Activated naive CD4-positive, alpha-beta T cell treated with anti-CD3 and anti-CD28 coated beads for 36 hours (primary cell): ENCODE measurements at places on chromosomes 7 and 10. TPM values are rescaled to one million over a fixed set of nuclear protein-coding genes. Genes with fewer than 3 reads are reported as not detected.

GRCh38 chr10:127872011-127872761, 20.6 kb downstream of the CLRN3 start:
- no peak overlapping the region for H3K27ac ChIP-seq
- no peaks in the 10 kb centered on the region for H3K4me1 ChIP-seq
- no peaks in the 10 kb centered on the region for H3K36me3 ChIP-seq
- no peak overlapping the region for H3K4me3 ChIP-seq

GRCh38 chr10:27620430-27621397, 116.6 kb downstream of the RAB18 start:
- no peaks in the 10 kb centered on the region for H3K4me1 ChIP-seq
- no peak overlapping the region for H3K4me3 ChIP-seq
- no peaks in the 10 kb centered on the region for H3K36me3 ChIP-seq
- no peak overlapping the region for H3K27ac ChIP-seq
- no peak for DNase-seq

DNA sequence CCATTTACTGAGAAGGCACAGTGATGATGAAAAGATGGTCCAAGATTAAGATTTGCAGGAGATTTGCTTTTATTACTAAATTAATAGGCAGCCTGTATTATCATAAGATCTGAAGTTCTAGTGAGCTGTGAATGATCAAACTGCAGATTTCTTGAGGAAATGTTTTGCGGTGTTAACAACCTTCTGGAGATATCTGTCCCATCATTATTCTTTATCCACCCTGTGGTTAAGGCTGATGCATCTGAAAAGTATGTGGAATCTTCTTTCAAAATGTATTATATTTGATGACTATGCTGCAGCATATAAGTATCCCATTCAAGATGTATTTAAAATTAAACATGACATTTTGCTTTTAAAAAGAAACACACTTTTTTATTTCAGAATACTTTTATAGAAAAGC, 150.3 kb downstream of the POLR1F start:
- H3K4me3 ChIP-seq = no peak overlapping the region
- no peak for DNase-seq
- no peaks in the 10 kb centered on the region for H3K4me1 ChIP-seq
- no peak overlapping the region for H3K27ac ChIP-seq

DNA sequence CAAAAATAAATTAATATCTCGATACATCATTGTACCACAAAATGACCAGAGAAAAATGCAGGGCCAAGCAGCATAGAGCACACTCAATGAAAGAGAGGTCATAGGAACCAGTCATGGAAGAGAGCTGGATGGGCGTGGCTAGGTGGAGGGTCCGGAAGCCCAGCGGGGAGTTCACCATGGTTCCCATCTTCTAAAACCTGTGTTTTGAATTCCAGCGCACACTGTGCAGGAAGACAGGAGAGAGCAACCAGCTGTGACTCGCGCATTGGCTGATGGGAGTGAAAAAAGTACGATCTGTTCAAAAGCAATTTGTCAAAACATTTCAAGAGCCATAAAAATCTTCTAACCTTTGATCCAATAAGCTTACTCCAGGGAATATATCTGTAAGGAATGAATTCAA, 125.2 kb upstream of the NANOS1 start:
- no peak overlapping the region for H3K27ac ChIP-seq
- peaks cover 4% of the 10 kb centered on the region for H3K27me3 ChIP-seq
- no peaks in the 10 kb centered on the region for H3K36me3 ChIP-seq
- H3K4me1 ChIP-seq = no peaks in the 10 kb centered on the region

DNA sequence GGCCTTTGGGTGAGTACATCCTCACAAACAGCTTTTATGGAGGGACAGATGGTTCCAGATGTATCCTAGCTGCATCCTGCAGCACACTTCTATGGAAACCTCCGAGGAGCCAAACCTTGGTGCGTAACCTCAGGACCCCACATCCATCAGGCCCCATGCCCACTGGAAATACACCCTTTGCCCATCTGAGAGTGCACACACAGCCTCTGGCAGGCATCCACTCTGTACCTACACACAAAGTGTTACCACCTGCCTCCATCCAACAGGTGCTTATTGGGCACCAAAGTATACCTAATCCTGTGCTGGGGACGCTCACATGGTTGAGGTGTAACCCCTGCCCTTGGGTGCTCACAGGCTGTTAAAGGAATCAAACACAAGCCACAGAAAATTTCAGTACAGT, 117.9 kb downstream of the ADCY1 start:
- no peaks in the 10 kb centered on the region for H3K4me1 ChIP-seq
- H3K27ac ChIP-seq = no peak overlapping the region
- no peaks in the 10 kb centered on the region for H3K27me3 ChIP-seq
- no peak for DNase-seq
- no peaks in the 10 kb centered on the region for H3K36me3 ChIP-seq
- no peak overlapping the region for H3K4me3 ChIP-seq

- H3K27me3 ChIP-seq = no peaks in the 10 kb centered on the region
- H3K27ac ChIP-seq = peak within 1 kb of the TSS; percentile 55
- no peaks in the 10 kb centered on the region for H3K36me3 ChIP-seq
- no peak for DNase-seq
- peaks cover 15% of the 10 kb centered on the region for H3K4me1 ChIP-seq
Observed at GRCh38 chr7:99272476-99273045, at the start of gene MYH16. Gene MYH16, plus strand, starts transcription at chr7:99272839.

- DNase-seq = no peak
- H3K4me1 ChIP-seq = no peaks in the 10 kb centered on the region
- no peaks in the 10 kb centered on the region for H3K27me3 ChIP-seq
- H3K27ac ChIP-seq = no peak overlapping the region
Observed at GRCh38 chr10:57320416-57320815, 947.3 kb downstream of the IPMK start.

- no peaks in the 10 kb centered on the region for H3K4me1 ChIP-seq
- no peaks in the 10 kb centered on the region for H3K36me3 ChIP-seq
- no peak for DNase-seq
- H3K27ac ChIP-seq = no peak overlapping the region
Observed at GRCh38 chr7:115559877-115560276, 470.7 kb downstream of the TFEC start.

- H3K4me3 ChIP-seq = no peak overlapping the region
- DNase-seq = no peak
- no peaks in the 10 kb centered on the region for H3K27me3 ChIP-seq
- H3K27ac ChIP-seq = no peak overlapping the region
- H3K36me3 ChIP-seq = no peaks in the 10 kb centered on the region
- no peaks in the 10 kb centered on the region for H3K4me1 ChIP-seq
Observed at GRCh38 chr7:154296443-154296842, 244.2 kb downstream of the DPP6 start.

DNA sequence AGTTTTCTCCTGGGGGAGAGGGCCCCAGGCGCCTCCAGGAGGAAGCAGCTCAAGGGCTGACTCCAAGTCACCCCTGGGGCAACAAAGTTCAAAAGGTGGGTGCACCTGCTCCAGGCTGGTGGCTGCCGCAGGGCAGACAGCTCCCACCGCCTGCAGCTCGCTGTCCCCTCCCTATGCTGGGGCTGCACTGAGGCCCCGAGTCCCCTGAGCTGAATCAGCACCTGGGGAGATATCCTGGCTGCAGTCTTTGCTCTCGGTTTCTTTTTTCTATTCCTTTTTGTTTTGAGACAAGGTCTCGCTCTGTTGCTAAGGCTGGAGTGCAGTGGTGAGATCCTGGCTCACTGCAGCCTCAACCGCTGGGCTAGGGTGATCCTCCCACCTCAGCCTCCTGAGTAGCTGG, 183.4 kb downstream of the DNAJB6 start:
- no peaks in the 10 kb centered on the region for H3K27me3 ChIP-seq
- no peak for DNase-seq
- H3K4me1 ChIP-seq = no peaks in the 10 kb centered on the region
- no peak overlapping the region for H3K27ac ChIP-seq
- no peaks in the 10 kb centered on the region for H3K36me3 ChIP-seq

GRCh38 chr7:22182149-22182548, 174.8 kb downstream of the RAPGEF5 start:
- no peak for DNase-seq
- H3K4me1 ChIP-seq = no peaks in the 10 kb centered on the region
- H3K27me3 ChIP-seq = peaks cover 28% of the 10 kb centered on the region
- no peak overlapping the region for H3K4me3 ChIP-seq
- no peak overlapping the region for H3K27ac ChIP-seq

DNA sequence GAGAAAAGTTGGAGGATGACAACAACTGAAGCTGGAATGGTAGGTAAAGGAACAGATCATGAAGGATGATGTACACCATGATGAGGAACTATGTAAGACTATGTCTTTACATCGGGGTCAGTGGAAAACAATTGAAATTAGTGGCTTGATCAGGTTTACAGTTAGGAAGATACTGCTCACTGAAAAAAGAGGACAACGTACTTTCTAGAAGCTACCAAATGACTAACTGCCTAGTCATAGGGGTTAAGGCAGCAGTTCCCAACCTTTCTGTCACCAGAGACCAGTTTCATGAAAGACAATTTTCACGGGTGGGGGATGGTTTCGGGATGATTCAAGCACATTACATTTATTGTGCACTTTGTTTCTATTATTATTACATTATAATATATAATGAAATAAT, 91.6 kb upstream of the ANKRD1 start:
- no peak overlapping the region for H3K4me3 ChIP-seq
- no peak overlapping the region for H3K27ac ChIP-seq
- no peak for DNase-seq
- H3K4me1 ChIP-seq = peaks cover 7% of the 10 kb centered on the region
- no peaks in the 10 kb centered on the region for H3K36me3 ChIP-seq
- H3K27me3 ChIP-seq = peaks cover 3% of the 10 kb centered on the region

DNA sequence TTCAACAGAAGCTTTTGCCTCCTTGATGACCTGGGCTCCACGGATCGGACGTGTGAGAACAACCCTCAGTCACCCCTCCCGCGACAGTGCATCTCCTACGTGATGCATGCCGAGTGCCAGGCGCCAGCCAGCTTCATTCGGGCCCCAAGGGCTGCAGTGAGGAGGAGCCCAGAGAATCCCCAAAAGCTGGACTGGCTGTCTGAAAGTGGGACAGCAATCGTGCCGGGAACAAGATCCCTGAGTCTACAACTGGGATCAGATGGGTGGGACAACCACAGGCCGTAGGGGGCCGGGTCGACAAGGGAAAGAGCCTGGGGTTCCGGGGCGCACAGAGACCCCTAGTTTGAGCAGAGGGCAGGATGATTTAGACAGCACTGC, 27.2 kb downstream of the EBF3 start:
- peaks cover 6% of the 10 kb centered on the region for H3K27me3 ChIP-seq
- H3K4me3 ChIP-seq = no peak overlapping the region
- no peaks in the 10 kb centered on the region for H3K4me1 ChIP-seq
- no peak for DNase-seq
- H3K27ac ChIP-seq = no peak overlapping the region

DNA sequence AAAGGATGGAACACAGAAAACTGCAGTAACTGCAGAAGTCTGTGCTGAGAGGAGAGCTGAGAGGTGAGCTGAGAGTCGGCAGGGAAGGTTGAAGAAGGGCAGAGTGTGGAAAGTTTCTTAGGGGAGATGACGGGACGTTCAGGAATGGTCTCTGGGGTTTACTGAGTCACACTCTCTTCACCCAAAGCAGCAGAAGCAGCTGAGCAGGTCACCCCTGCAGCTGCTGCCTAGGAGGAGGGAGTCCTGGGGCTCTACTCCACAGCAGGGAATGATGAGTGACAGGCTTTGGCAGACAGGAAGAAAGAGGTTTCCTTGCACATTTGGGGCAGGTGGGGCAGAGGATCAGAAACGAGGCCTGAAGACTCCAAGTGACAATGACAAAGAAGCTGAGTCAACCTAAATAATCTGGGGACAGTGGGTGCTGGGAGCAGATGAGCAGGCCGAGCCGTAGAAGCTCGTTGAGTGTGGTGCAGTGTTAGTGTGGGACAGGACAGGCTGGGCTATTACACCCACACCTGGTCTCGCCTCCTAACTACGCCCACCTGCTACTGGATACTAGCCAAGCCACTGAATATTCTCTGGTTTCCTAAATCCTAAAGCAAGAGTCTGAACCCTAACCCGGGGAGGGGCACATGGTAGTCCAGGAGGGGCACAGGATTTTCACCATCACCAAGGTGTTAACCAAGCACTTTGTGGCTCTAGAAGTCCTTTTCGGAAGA, 24.9 kb downstream of the BEND7 start:
- no peak for DNase-seq
- no peaks in the 10 kb centered on the region for H3K4me1 ChIP-seq
- peaks cover 3% of the 10 kb centered on the region for H3K27me3 ChIP-seq

DNA sequence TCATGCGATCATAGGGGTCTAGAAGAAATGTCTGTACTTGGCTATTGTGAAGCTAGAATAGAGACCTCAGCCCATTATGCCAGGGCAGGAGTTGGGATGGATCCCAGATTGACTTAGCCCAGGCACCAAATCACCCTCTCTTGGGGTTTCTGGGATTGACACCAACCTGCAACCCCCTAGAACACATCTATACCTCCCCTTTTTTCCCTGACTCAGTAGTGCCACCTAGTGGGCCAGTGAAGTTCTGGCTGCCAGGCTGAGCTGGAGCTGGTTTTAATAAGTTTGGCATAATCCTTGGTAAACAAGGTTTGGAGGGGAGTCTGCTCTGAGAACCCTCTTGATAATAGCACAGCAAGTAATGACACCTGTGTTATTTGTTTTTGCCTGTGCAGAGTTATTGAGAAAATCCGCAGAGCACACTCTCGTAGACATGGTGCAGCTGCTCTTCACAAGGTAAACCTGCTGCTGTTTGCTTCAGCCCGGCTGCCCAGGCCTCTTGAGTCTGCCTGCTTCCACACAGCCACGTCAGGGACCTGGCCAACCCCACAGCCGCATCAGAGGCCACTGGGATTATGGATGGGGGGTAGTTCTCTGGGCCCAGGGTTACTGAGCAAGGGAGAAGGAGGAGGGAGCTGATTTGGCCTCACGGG, 43.3 kb upstream of the NFKB2 start:
- H3K4me3 ChIP-seq = no peak overlapping the region
- peak; percentile 87 for DNase-seq
- H3K4me1 ChIP-seq = no peaks in the 10 kb centered on the region
- H3K27me3 ChIP-seq = no peaks in the 10 kb centered on the region

GRCh38 chr10:50585921-50586739, 37.6 kb downstream of the SGMS1 start:
- H3K27me3 ChIP-seq = no peaks in the 10 kb centered on the region
- peaks cover 32% of the 10 kb centered on the region for H3K36me3 ChIP-seq
- no peak overlapping the region for H3K27ac ChIP-seq

- no peaks in the 10 kb centered on the region for H3K4me1 ChIP-seq
- H3K27me3 ChIP-seq = no peaks in the 10 kb centered on the region
- H3K4me3 ChIP-seq = no peak overlapping the region
- no peak overlapping the region for H3K27ac ChIP-seq
- H3K36me3 ChIP-seq = no peaks in the 10 kb centered on the region
Observed at GRCh38 chr7:94223375-94224084, 171.2 kb upstream of the COL1A2 start.

PNLIP gene
- not detected for total RNA-seq

ADIRF gene
- total RNA-seq = not detected

GHRHR gene
- not detected for total RNA-seq

PRSS37 gene
- total RNA-seq = not detected
